Endothelial cell (in vitro differentiated cells): ENCODE measurements at places on chromosomes 2 and 18. TPM values are rescaled to one million over a fixed set of nuclear protein-coding genes. Genes with fewer than 3 reads are reported as not detected.
A peak's percentile ranks its signal among the peaks of the same experiment; 100 is the strongest.

- H3K27ac ChIP-seq, result no peak overlapping the region
- peaks cover 25% of the 10 kb centered on the region for H3K4me1 ChIP-seq
- no peak overlapping the region for H3K4me3 ChIP-seq
- no peak for DNase-seq
Measured at GRCh38 chr2:60567919-60568768, 14.7 kb upstream of the BCL11A start.

- H3K27ac ChIP-seq, result no peak overlapping the region
- peaks cover 9% of the 10 kb centered on the region for H3K4me1 ChIP-seq
- peaks cover 3% of the 10 kb centered on the region for H3K27me3 ChIP-seq
- H3K4me3 ChIP-seq, result no peak overlapping the region
Measured at GRCh38 chr2:10558281-10559030, 110.3 kb upstream of the ODC1 start.

DNA sequence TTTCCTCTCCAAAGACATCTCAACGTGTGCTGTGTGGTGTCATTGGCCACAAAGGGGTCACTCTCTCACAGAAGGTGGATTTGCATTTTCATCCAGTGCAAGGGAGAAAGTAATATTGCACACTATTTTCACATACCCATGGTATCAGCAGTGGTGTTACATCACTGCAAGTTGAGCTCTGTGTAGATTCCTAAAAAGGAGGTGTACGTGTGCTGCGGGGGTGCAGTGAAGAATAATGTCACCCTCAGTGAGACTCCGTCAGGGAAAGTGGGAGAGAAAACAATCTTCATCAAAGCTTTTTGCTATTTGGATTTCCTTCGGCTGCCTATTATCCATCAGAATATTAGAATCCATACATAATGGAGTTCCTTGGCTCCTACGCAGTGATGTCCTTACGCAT lies 733.8 kb upstream of the FANCL start:
- H3K27ac ChIP-seq, result no peak overlapping the region
- DNase-seq, result no peak
- H3K4me1 ChIP-seq, result peaks cover 3% of the 10 kb centered on the region
- no peaks in the 10 kb centered on the region for H3K27me3 ChIP-seq

- H3K4me3 ChIP-seq, result no peak overlapping the region
- no peak overlapping the region for H3K27ac ChIP-seq
- H3K27me3 ChIP-seq, result peaks cover 9% of the 10 kb centered on the region
- H3K36me3 ChIP-seq, result no peaks in the 10 kb centered on the region
Measured at GRCh38 chr2:210226223-210226622, 976 bp upstream of the ACADL start.

DNA sequence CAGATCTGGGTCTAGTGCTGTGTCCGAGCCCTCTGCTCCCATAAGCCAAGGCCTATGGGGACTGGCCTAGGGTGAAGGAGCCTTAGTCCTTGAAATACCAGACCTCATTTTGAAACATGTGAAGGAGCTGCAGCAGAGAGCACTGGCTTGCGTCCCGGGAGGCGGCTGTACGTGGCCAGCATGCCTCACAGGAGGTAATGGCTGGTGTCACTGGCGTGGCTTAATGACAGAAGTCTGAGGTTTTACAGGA lies 72.7 kb upstream of the OTOS start:
- H3K27ac ChIP-seq, result no peak overlapping the region
- no peak for DNase-seq
- H3K27me3 ChIP-seq, result peaks cover 5% of the 10 kb centered on the region
- no peak overlapping the region for H3K4me3 ChIP-seq

DNA sequence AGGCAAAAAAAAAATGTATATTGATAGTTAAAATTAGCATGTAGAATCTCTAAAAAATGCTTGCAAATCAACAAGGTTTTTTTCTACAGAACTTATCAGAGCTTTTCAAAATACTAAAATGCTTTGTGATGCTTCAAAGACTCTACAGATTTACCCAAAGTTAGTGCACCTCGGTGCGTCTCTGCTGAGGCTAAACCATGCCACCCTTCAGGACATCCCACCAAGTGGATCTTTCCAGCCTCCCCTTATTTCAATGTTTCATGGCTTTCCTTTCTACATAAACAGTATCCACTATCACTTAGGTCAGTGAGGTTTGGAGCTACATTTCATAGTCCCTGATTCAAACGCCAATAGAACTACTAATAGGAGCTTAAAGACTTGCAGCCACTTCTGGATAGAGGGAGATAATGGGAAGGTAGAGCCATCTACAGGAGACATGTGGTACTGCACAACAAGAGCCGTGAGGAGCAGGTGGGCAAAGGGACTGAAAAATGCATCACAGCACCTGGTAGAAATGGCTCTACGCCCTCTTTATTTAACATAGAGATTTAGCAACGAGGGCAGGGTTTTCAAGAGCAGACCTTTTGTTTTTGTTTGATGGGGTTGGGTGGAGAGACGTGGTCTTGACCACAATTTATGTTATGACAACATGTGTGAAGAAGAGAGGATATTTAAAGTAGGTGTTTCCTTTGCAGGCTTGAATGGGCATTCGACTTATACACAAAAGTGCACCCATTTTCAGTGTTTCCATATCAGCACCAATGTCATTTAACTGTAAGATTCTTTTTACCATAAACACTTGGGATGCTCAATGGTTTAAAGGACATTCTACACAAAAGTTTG lies 56.1 kb upstream of the SLC35G4 start:
- H3K4me1 ChIP-seq, result peaks cover under 1% of the 10 kb centered on the region
- H3K27ac ChIP-seq, result no peak overlapping the region
- H3K36me3 ChIP-seq, result no peaks in the 10 kb centered on the region
- peak; percentile 59 for DNase-seq
- no peaks in the 10 kb centered on the region for H3K27me3 ChIP-seq

DNA sequence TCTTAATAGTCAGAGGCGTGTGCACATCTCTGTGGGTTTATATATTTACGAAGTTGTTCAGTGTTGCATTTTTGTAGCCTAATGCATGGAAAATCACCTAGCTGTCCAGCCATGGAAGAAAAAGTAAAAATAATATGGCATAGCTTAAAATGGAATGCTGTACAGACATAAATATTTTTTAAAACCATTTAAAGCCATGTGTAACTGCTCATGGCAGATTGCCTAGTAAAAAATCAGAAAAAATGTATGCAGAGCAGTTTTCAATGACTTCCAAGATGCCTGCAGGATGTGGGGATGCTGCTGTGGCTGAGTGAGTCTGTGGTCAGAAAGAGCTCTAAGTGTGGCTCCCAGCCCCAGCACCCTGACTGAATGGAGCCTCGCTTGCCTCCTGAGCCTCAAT lies 64.8 kb upstream of the ALKAL2 start:
- H3K27me3 ChIP-seq, result peaks cover 11% of the 10 kb centered on the region
- H3K4me3 ChIP-seq, result no peak overlapping the region
- H3K36me3 ChIP-seq, result no peaks in the 10 kb centered on the region

DNA sequence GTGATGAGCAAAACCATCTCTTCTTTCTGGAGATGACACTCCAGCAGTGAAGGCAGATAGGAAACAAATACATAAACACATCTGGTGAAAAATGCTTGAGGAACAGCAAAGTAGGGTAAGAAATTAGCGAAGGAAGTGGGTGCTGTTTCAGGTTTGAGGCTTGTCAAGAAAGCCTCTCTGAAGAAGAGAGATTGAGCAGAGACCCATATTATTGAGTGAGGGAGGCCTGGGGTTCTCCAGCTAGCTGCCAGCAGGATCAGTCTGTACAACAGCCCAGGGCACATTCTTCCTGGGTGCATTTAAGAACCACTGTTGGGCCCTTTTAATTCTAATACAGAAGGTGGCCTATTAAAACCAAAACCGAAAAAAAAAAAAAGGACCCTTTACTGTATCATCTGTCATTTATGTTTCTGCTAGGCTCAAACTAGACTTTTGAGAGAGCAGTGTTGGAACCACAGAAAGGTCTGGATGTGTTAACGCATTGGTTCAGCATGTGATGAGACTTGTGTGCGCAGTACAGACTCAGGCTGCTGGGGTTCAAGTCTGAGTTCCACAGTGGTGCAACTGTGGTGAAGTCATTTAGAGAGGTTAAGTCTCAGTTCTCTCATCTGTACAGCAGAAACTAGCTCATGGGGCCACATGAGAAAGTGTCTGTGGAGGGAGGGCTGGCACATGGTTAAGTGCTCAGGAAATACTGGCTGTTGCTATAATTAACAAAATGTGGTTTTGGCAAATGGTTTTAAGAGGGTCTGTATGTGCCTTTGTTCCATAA lies 28.9 kb downstream of the MGAT5 start:
- H3K27ac ChIP-seq, result no peak overlapping the region
- no peaks in the 10 kb centered on the region for H3K27me3 ChIP-seq
- peaks cover 11% of the 10 kb centered on the region for H3K36me3 ChIP-seq

- peaks cover 3% of the 10 kb centered on the region for H3K4me1 ChIP-seq
- no peak overlapping the region for H3K4me3 ChIP-seq
- no peak overlapping the region for H3K27ac ChIP-seq
- no peak for DNase-seq
- H3K36me3 ChIP-seq, result no peaks in the 10 kb centered on the region
- no peaks in the 10 kb centered on the region for H3K27me3 ChIP-seq
Measured at GRCh38 chr2:191703079-191703725, 25.3 kb downstream of the NABP1 start.

DNA sequence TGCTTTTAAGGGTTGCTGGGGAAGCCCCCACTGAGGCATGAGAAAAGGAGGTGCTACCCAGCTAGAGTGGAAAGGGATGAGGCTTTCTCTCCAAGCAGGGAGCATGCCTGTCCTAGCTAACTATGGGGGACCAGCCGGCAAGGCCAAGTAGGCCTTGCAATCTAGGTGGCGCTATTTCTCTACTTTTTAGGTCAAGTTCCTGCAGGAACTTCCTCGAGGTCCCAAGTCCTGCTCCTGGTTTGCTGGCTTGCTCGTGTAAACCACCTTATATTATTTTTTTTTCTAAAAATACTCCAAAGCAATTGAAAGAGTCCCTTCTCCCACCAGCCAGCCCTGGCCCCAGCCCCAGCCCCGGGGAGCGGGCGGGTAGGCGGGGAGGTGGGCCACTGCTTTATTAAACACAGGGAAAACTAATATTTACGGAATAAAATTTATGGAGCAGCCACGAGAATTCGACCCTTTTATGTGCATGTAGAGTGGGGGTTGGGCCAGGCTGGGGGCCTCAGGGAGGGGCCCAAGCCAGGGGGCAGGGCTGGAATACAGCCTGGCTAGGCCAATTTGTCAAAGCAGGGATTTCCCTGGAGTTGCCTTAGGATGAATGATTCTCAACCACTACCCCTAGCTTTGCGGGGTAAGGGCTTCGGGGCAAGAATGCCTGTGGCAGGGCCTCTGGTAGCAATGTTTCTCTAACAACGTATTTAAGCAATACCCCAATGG lies 12.8 kb upstream of the IHH start:
- peaks cover 6% of the 10 kb centered on the region for H3K27me3 ChIP-seq
- H3K4me1 ChIP-seq, result no peaks in the 10 kb centered on the region
- no peaks in the 10 kb centered on the region for H3K36me3 ChIP-seq
- peak; percentile 65 for DNase-seq
- H3K27ac ChIP-seq, result no peak overlapping the region
- no peak overlapping the region for H3K4me3 ChIP-seq

DNA sequence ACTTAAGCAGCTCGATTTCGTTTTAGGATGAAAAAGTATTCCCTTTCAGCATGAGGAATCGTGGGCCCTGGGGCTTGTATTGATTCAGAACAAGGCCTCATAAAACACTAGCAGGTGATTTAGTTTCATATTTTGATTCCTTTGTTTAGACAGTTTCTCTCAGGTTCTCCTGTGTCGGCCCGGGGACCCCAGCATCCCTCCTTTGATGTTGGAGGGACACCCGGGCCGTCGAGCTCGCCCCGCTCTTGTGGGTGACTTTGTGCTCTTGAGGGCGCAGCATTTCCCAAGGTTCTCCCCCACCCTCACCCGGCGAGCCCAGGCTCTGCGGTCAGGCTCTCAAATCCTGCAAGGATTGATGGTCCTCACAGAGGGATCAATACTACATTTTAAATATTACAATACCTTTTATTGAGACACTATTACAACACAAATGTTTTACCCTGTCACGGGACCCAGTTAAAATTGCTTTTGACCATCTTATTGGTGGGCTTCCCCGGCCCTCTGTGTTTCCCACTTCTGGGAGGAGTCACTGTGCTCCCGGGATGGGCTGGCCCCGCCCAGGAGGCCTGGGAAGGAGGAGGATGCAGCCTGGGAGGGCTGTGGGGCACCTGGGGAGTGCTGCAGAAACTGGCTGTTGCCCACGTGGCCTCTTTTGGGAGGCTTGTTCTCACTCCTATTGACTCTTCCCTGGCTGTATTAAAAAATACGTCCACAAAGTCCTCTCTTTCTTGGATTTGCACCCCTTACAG lies 222.6 kb downstream of the INSIG2 start:
- peak; percentile 11 for DNase-seq
- no peaks in the 10 kb centered on the region for H3K36me3 ChIP-seq
- H3K27ac ChIP-seq, result peak overlapping the region; percentile 88
- H3K27me3 ChIP-seq, result peaks cover 2% of the 10 kb centered on the region
- peak overlapping the region; percentile 90 for H3K4me3 ChIP-seq

DNA sequence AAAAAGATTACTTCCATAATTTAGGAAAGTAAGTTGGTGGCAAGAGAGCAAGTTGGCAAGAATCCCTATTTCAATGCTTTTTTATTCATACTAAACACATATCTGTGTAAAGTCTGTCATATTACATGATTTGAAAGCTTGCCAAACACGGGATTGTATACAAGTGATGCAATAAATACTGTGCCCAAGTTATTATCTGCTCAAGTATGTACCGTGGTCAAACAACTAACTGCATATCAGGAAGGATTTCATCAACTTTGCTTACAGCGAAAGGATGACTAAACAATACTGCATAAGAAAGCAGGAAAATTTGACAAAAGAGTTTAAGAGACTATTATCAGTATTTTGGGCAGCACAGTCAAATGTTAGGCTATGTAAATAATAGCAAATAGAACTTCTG lies 69.6 kb upstream of the SCN1A start:
- peaks cover 12% of the 10 kb centered on the region for H3K36me3 ChIP-seq
- H3K4me1 ChIP-seq, result no peaks in the 10 kb centered on the region
- no peak overlapping the region for H3K27ac ChIP-seq
- no peak overlapping the region for H3K4me3 ChIP-seq
- DNase-seq, result no peak

The RPRM gene
- 6.4 TPM for total RNA-seq

The COL3A1 gene
- total RNA-seq, result 0.31 TPM

The POTEI gene
- 0.15 TPM for total RNA-seq

The TTC32 gene
- total RNA-seq, result 9.4 TPM

The LOXHD1 gene
- 0.23 TPM for total RNA-seq

The UGT1A10 gene
- total RNA-seq, result not detected

The SRD5A2 gene
- total RNA-seq, result 0.64 TPM

The UCN gene
- 1.5 TPM for total RNA-seq

The C2orf92 gene
- 15.1 TPM for total RNA-seq
